Activated naive CD4-positive, alpha-beta T cell treated with anti-CD3 and anti-CD28 coated beads, Interleukin-2, amount 10 ng/mL, durations not matched to agents 7 days and 5 days (primary cell): ENCODE measurements at places on chromosomes 5 and 9.

- no peak for DNase-seq
- H3K27me3 ChIP-seq, result no peaks in the 10 kb centered on the region
- H3K36me3 ChIP-seq, result no peaks in the 10 kb centered on the region
- H3K4me3 ChIP-seq, result no peak overlapping the region
These were observed 69.9 kb downstream of the SEMA6A start for GRCh38 chr5:116504593-116505166.

DNA sequence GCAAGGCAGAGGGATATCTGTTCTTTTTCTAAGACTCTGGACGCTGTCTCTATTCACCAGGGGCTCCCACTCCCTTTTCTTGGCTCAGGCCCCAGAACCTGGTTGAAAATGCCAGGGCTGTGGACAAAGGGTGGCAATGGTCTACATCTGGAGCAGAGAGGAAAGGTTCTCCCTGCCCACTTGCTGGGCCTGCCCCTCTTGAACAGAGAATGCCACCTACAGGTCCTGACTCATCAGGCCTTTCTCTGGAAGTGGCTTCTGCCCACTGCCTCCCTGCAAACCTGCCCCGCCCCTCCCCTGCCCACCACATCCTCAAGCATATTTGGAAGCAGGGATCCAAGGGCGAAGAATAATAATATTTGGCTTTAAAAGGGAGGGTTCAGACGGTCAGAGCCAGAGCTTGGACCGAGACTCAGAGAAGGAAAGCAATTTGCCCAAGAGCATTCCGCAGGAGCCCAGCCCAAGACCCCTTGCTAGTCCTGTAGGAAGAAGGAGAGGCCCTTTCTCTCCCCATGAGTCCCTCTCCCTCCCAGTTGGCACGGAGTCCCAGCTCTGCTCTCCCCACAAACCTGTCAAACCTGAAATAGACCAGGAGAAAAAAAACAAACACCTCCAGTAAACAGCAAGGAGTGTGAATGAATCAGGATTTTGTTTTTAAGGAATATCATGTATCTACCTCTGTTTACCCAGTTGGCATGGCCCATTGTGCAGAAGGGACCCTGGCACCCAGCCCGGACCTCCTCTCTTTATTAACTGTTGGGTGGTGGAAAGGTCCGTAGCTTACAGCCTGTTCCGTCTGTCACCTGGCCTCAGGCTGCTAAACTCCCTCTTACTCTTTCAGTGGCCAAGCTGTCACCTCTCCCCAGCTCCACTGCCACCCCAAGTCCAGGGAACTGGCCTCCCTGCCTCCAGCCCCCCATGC lies 37.7 kb upstream of the STXBP1 start:
- peaks cover 69% of the 10 kb centered on the region for H3K4me1 ChIP-seq
- H3K27ac ChIP-seq, result no peak overlapping the region

DNA sequence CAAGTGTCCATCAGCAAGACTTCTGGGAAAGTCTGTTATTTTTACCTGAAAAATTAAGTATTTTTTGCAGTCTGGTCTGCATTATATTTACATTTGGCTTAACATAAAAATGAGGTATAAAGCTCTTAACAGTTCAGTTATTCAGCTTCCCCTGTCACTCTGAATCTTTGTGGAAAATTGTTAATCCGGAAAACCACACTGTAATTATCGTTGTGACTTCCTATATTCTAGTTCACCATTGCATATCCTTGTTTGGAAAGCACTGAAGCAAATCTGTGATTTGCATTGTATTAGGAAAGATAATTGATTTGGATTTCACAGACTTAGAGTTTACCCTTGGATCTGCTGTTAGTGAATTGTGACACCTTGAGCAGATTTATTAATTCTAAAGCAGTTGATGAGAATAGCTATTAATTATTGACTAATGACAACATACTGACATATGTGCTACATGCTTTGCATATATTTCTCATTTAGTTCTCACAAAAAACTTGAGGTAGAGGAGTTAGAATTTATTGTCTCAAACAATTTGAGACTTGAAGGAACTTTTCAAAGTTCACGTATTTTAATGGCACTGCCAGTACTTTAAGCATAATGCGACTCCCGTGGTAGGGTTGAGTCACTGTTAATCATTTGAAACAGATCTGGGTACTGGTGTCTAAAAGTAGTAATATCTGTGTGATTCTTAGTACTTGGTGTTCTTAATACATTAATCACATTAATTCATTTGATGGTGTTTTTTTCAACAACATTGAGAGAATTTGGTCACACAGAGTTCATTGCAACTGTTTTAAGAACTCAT lies 71.8 kb upstream of the LRRC70 start:
- DNase-seq, result no peak
- H3K4me3 ChIP-seq, result no peak overlapping the region
- H3K36me3 ChIP-seq, result peaks cover 26% of the 10 kb centered on the region
- no peak overlapping the region for H3K27ac ChIP-seq

DNA sequence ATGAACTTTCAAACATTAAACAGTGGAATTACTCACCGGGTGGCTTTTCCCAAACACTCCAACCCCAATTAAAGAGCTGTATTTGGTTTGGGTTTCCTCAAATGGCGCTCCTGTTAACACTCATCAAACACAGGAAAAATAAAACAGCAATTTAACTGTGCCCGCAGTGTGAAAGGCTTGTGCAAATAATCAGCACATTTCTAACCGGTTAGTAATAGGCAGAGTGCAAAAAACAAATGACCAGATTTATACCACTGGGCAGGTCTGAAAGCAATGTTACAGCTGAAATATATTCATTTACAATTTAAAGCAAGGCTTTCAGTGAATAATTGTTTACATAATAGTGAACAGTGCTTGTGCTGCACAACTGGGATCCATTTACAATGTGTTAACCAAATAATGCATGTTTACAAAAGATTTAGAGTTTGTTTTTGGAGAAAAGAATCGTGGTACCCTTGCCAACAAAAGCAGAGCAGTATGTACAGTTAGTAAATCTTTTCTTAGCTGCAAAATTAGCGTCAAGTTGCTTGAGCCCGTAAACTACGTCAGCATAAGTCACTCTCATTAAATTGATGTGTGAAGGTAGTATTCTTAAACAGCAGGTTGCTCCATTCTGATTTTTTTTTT lies 662.9 kb upstream of the ZNF608 start:
- no peaks in the 10 kb centered on the region for H3K4me1 ChIP-seq
- H3K27ac ChIP-seq, result no peak overlapping the region
- no peak for DNase-seq
- no peaks in the 10 kb centered on the region for H3K27me3 ChIP-seq
- no peak overlapping the region for H3K4me3 ChIP-seq

GRCh38 chr9:123927625-123928532 lies 2.0 kb downstream of the DENND1A start:
- peaks cover 19% of the 10 kb centered on the region for H3K27me3 ChIP-seq
- H3K4me3 ChIP-seq, result peak overlapping the region; percentile 82
- no peak overlapping the region for H3K27ac ChIP-seq
- H3K36me3 ChIP-seq, result peaks cover 9% of the 10 kb centered on the region
- no peak for DNase-seq

GRCh38 chr5:166595274-166595951 lies 1696.0 kb upstream of the WWC1 start:
- H3K36me3 ChIP-seq, result no peaks in the 10 kb centered on the region
- H3K27ac ChIP-seq, result no peak overlapping the region
- H3K4me3 ChIP-seq, result no peak overlapping the region
- no peaks in the 10 kb centered on the region for H3K27me3 ChIP-seq
- no peaks in the 10 kb centered on the region for H3K4me1 ChIP-seq
- no peak for DNase-seq

- no peaks in the 10 kb centered on the region for H3K4me1 ChIP-seq
- no peak for DNase-seq
- H3K27me3 ChIP-seq, result peaks cover 6% of the 10 kb centered on the region
- no peak overlapping the region for H3K4me3 ChIP-seq
- H3K36me3 ChIP-seq, result no peaks in the 10 kb centered on the region
- no peak overlapping the region for H3K27ac ChIP-seq
These were observed 55.4 kb downstream of the LHX2 start for GRCh38 chr9:124066783-124067577.

DNA sequence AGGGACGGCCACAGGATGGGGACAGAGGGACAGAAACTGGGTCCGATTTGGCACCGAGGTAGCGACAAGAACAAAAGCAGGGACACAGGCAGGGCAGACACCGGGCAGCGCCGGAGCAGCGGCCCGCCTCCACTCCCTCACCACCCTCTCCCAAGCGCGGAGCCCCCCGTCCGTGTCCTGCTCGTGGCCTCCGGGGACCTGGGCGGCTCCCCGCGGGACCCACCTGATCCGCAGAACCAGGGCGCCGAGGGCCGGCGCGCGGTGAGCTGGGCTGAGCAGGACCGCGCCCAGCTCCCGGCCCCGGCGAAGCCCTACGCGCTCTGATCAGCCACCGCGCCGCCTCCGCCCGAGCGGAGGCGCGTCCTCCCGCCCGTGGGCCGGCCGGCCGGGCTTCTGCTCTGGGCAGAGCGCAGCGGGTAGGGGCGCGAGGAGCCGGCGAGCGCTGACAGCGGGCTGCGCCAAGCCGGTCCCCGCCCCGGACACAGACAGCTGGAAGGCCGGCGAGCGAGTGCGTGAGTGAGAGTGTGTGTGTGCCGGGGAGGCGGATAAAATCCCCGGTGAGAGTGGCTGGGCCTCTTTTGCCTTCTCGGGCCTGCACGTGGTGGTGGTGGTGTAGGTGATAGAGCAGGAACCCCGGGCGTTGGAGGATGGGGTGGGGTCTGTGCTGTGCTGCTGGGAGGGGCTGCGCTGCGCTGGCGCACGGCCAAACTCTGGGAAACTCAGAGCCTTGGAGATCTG lies at the start of gene GGTA1:
TSS of gene GGTA1 (minus strand) at position 418 of the 738 bp plus-strand sequence. CDS start 31,922 bp downstream, outside the sequence.
- H3K4me1 ChIP-seq, result peaks cover 16% of the 10 kb centered on the region
- H3K36me3 ChIP-seq, result no peaks in the 10 kb centered on the region
- DNase-seq, result no peak
- H3K27me3 ChIP-seq, result peaks cover 75% of the 10 kb centered on the region
- peak within 1 kb of the TSS; percentile 51 for H3K4me3 ChIP-seq
- H3K27ac ChIP-seq, result no peak within 1 kb of the TSS

- H3K4me1 ChIP-seq, result peaks cover 18% of the 10 kb centered on the region
- H3K4me3 ChIP-seq, result no peak overlapping the region
- no peak for DNase-seq
These were observed 234.2 kb upstream of the RFX3 start for GRCh38 chr9:3760031-3760430.

- H3K4me3 ChIP-seq, result no peak overlapping the region
- no peak for DNase-seq
- no peak overlapping the region for H3K27ac ChIP-seq
- H3K4me1 ChIP-seq, result no peaks in the 10 kb centered on the region
- H3K27me3 ChIP-seq, result no peaks in the 10 kb centered on the region
These were observed 158.6 kb upstream of the TARS1 start for GRCh38 chr5:33282157-33282556.

DNA sequence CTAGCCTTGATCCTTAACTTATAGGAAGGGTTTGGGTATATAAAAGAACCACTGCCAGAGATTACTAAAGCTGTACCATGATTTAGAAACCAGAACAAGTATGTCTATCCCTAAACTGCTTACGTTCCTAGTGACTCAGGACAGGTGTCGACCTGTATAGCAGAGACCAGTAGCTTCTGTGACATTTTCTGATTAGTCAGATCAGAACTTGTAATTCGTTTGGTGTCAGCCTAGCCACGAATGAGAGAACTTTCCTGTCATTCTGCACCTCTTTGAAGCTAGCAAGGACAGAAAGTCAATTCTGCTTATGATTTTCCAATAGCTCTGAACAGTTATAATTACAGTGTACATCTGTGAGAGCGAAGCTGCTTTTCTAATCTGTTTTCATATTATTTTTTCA lies 39.5 kb downstream of the PRKACG start:
- DNase-seq, result no peak
- no peaks in the 10 kb centered on the region for H3K27me3 ChIP-seq
- H3K4me1 ChIP-seq, result peaks cover 36% of the 10 kb centered on the region
- peak overlapping the region; percentile 72 for H3K27ac ChIP-seq
- H3K4me3 ChIP-seq, result no peak overlapping the region

DNA sequence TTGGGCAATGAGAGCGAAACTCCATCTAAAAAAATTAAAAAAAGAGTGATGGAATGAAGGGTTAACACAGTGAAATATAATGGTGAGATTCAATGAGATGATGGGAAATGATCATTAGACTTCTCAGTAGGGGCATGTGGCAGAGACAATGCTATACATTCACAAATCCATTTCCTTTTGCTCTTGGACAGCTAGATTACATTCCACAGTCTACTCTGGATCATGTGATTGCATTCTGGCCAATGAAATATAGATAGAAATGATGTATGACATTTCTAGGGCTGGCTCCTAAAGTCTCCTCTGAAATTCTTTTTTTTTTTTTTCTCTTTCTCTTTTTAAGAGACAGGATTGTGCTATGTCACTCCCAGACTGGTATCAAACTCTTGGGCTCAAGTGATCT lies 3.8 kb upstream of the GALT start:
- H3K27me3 ChIP-seq, result no peaks in the 10 kb centered on the region
- peak overlapping the region; percentile 21 for H3K27ac ChIP-seq
- no peak overlapping the region for H3K4me3 ChIP-seq
- H3K36me3 ChIP-seq, result peaks cover 8% of the 10 kb centered on the region

DNA sequence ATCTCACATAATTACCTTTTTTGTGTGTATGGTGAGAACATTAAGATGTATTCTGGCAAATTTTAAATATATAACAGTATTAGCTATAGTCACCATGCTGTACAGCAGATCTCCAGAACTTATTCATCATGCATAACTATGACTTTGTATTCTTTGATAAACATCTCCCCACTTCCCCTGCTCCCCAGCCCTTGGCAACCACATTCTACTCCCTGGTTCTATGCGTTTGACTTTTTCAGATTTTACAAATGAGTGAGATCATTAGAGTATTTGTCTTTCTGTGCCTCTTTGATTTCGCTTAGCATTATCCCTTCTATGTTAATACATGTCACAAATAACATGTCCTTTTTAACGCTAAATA lies 49.4 kb downstream of the SMC2 start:
- H3K27me3 ChIP-seq, result no peaks in the 10 kb centered on the region
- H3K4me1 ChIP-seq, result peaks cover 3% of the 10 kb centered on the region
- no peak overlapping the region for H3K27ac ChIP-seq
- H3K4me3 ChIP-seq, result no peak overlapping the region
- DNase-seq, result no peak
- H3K36me3 ChIP-seq, result peaks cover 30% of the 10 kb centered on the region

GRCh38 chr5:34897646-34898045 lies 17.7 kb downstream of the RAD1 start:
- no peak overlapping the region for H3K4me3 ChIP-seq
- H3K36me3 ChIP-seq, result no peaks in the 10 kb centered on the region
- DNase-seq, result no peak

DNA sequence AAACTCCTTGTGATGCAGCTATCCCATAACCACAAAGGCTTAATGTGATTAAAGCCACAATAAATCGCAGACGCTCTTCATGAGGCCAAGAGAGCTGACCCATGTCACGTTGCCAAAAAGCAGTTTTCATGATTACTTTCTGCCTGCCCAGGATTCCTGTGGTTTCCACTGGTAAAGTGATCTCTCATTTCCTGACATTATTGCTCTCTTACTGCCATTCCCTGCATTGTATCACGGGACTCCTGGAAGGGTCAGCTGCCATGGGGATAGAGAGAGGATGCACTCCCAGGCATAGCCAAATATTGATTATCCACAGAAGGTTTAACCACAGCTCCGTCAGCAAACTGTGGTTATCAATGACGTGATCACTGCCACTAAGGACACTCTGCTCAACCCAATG lies 103.8 kb upstream of the SLC1A3 start:
- H3K36me3 ChIP-seq, result no peaks in the 10 kb centered on the region
- peaks cover 12% of the 10 kb centered on the region for H3K27me3 ChIP-seq
- H3K27ac ChIP-seq, result no peak overlapping the region
- peaks cover 2% of the 10 kb centered on the region for H3K4me1 ChIP-seq
- no peak for DNase-seq
